ENCODE measurements at places on chromosomes 11 and 22.

GRCh38 chr11:14189874-14190273 lies 169.1 kb downstream of the RRAS2 start:
- DNase-seq = peak; percentile 30

DNA sequence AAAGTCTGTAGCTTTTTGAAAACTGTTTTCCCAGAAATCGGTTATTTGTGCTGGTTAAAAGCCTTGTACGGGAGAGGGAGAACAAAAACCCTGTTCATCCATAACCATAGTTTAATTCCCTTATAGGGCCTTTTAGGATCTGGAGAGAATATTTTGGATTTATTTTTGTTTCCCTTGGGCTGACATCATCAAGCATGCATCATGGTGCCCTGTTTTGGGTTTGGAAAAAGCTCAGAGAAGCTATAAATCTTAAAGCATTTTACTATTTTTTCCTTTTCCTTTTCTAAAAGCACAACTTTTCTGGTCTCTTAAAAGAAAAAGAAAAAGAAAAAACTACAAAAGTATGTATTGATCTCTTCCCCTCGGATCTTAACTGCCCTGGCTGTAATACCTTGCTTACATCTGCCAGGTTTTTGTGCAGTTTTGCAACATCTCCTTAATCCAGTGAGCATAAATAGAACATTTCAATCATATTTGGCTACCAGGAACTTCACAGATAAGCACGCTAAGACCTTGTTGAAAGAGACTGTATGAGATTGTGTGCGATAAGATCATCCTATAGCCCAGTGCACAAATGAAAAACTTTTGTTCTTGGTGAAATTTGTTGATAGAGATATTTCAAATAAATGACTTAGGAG lies 88.0 kb downstream of the ZBTB16 start:
- no peak for DNase-seq

- DNase-seq = no peak
Observed at GRCh38 chr11:133323354-133323753, 208.9 kb downstream of the OPCML start.

DNA sequence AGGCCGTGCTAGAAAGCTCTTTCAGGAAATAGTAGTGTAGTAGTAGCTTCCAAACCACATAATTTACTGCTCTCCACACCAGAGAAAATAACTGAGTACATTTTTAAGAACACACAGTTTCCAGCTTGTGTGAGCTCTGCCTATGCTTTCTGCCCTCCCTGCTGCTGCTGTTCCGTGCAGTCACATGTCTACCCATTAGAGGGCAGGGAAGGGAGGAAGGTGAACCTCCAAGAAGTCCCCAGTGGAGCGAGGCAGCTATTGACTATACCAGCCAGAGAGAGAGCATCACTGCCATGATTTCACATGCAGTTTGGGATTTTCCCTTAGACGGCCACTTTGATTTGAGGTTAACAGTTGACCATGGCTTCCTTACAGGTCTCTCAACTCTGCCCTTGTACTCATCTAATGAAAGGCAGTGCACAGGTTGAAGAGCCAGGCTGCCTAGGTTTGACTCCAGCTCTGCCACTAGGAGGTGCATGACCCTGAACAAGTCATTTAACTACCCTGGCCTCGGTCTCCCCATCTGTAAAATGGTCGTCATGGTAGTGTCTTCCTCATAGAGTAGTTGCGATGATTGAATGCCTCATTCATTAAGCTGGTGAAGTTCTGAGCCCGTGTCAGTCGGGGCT lies 19.7 kb upstream of the CTTN start:
- DNase-seq = no peak

- DNase-seq = no peak
Observed at GRCh38 chr11:12380565-12381325, 3.4 kb downstream of the PARVA start.

GRCh38 chr22:35525687-35526332 lies 14.8 kb upstream of the RASD2 start:
- no peak for DNase-seq

DNA sequence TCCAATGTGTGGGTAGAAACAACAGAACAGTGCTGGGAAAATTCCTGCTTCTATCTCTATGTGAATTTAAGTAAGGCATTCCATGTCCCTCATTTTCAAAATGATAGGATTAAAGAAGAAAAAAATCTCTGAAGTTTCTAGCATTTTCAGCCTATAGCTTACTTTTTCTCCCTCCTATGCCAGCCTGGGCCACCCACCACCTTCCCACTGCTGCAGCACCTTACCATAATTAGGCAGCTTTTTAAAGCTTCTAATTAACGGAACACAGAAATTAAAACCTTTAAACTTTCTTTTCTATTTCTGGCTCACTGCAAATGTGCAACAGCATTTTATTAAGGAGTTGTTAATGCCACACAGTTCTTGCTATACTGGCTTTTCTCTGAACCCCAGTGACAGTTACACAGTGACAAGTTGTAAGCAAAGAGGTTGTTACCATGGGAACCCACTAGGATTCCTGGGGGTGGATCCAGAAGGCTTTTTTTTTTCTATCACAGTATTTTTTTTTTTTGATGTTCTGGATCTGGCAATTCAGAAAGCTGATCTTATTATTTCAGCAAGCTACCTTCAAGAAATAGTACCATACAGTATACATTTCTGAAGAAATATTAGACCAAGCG lies 20.2 kb downstream of the CELF1 start:
- no peak for DNase-seq

GRCh38 chr11:94796863-94797262 lies 28.7 kb downstream of the AMOTL1 start:
- DNase-seq = no peak

GRCh38 chr22:32044913-32045312 lies 1.9 kb downstream of the SLC5A1 start:
- DNase-seq = peak; percentile 86

GRCh38 chr22:41913040-41913719 lies 1.7 kb downstream of the SHISA8 start:
- no peak for DNase-seq

GRCh38 chr11:72157131-72157530 lies 21.6 kb downstream of the FOLR3 start:
- DNase-seq = no peak

DNA sequence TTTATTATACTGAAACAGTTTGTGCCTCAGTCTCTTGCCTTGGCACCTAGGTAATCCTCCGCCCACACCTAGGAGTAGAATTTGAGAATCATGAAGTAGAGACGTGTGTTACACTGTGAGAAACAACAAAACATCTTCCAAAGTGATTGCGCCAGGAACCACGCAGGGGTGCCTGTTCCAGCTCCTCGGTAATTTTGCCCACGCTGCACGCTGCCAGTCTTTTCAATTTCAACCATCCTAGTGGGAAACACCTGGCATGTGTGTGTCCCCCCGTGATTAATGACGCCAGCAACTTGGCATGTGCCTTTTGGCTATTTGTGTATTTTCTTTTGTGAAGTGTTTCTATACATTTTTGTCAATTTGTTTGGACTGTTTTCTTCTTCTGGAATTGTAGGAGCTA lies 919.1 kb downstream of the BRD1 start:
- no peak for DNase-seq

- peak; percentile 66 for DNase-seq
Observed at GRCh38 chr11:19679952-19680828, 32.4 kb upstream of the NAV2 start.

DNA sequence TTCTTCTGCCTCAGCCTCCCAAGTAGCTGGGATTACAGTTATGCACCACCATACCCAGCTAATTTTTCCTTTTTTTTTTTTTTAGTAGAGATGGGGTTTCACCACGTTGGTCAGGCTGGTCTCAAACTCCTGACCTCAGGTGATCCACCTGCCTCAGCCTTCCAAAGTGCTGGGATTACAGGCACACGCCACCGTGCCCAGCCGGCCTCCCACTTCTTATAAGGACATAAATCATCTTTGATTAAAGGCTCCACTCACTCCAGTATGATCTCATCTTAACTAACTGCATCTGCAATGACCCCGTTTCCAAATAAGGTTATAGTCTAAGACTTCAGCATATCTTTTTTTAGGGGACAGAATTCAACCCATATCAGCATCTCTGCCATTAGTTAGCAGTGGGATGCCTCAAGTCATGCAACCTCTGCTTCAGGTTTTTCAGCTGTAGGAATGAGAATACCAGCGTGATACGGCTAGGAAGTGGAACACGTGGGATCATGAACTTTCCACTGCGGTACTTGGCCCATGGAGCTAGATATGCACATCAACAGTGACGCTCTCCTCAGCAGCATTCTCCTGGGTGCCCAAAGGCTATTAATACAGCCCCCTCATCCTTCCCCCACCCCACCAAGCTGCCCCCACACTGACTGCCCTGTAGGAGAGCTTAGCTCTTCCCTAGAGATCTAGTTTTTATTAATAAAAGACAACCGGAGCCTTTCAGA lies 41.4 kb downstream of the MCHR1 start:
- DNase-seq = no peak

DNA sequence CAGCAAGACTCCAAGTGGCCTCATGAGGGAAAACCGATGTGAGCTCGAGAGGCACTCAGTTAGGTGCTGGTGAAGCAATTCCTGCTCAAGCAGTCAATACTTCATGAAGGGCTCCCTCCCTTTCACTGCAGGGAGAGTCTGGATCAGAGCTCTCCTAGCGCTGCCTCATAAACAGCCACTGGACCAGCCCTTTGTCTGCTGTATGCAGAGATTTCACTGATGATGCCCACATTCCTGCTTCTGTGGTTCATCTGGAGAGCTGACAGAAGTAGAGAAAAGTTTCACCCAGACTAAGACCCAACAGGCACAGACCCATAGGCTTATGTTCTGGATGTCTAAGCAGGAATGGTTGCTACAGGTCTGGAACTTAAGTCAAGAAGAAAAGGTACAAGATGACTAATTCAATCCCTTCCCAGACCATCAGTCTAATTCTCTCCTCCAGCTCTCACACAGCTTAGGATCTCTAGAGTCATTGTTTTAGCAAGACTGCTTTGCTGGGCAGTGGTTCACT lies 4.0 kb downstream of the UCP2 start:
- no peak for DNase-seq

Measured in colonic mucosa (tissue), 4 donors.